ENCODE measurements at places on chromosomes 5 and 9.

DNA sequence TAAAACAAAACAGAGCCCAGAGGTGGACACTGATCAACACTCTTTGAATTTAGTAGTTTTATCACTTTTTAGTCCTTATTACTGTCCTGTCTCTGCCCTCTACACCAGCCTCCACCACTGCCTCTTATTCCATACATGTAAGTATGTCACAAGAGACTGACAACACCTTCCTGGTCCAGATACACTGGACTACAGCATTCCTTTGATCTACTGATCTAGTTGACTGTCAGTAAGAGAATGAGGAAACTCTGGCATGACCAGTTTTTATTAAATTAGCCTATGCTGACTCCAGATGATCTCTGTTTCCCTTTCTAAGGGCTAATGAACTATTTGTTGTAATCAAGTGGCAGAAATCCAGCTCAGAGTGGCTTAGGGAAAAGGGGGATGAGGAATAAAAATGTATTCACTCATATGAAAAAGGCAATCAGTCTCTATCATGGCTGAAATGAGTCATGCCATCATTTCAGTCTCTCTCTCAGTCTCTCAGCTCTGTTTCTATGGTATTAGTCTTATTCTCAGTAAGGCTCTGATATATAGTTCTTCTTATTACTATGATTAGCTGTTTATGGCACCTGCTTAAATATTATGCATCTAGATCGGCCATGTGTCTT lies 5.5 kb downstream of the ARHGEF37 start:
- no peak for DNase-seq

DNA sequence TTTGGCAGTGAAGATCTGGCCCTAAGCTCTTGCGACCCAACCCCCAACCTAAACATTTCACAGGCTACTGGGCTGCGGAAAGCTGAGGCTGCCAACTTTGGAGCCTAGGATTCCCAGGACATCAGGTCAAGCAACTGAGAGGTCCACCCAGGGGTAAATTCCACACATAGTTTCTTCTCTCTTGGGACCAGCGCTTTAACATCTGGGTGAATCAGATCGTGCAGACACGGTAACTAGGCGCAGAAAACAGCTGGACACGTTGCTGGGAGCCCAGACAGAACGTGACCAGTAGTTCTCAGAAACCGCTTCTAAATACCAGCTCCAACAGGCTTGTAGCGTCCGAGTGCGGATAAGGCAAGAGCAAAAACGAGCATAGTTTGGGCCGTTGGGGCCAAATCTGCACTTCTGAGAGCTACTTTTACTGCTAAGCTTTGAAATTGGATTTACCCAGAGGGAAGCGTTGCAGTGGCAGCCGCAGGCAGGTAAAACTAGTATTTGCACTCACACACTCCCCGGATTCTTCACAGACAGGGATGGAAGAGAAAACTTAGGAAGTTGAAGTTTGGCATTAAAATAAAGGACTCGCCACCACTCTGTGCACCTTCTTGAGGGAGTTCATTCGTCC lies 11.8 kb downstream of the ITGA1 start:
- peak; percentile 98 for DNase-seq

DNA sequence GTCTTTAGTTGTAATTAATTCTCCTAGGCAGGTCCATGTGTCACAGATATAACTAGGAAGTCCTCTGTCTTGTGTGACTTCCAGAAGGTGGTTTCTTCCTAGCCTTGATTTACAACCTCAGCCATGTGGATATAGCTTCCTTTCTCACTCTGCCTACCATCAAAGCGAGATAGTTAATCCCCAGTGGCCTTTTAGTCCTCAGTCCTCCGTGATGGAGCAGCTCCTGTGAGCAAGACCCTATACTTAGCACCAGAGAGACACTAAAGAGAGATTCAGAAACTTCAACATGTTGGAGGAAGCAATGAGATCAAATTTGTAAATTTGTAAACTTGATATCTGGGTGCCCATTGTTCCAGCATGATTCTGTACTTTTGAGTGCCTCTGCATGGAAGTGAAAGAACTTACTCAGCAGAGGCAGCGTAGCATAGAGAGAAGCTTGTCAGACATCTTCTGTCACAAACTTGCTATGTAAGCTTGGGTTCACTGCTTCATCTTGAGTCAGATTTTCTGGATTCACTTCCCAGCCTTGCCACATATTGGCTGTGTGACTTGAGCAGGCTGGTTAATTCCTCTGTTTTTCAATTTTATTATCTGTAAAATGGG lies 170.2 kb upstream of the NR3C1 start:
- DNase-seq = no peak

GRCh38 chr5:168469816-168470215 lies 16.5 kb upstream of the RARS1 start:
- no peak for DNase-seq

GRCh38 chr5:160395111-160395510 lies 4.7 kb downstream of the FAM200C start:
- no peak for DNase-seq

DNA sequence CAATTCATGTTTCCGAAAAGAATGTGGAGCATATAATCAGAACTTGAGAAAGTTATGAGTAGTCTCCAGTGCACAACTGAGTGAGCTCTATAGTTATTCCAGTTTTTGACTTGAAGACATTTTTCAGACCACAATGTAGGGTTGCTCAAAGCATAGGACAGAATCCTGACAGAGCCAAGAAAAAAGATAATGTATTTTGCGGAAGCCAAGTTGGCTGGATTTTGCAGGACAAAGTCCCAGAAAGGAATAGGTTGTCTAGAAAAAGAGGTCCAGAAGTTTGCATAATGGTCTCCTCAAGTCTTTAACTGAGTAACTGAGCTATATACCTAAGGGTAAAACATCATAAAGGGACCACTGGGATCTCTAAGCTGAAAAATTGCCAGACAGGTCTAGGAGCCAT lies 1028.0 kb downstream of the TAF11L14 start:
- DNase-seq = no peak

DNA sequence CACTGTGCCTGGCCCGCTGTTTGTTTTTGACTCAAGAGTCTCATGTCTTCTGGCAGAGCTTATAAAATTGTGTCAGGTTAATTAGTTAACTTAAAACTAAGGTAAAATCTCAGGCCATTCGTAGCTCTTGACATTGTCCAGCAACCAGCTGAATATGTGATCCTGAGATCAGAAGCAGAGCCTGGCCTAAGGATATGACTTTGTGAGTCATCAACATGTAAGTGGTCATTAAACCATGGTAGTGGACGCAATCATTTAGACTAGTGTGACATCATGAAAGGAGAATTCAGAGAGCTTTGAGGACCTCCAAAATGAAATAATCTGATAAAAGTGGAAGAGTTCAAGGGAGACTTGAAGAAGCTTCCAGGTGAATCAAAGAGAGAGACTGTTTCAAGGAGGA lies 23.3 kb downstream of the SPZ1 start:
- no peak for DNase-seq

GRCh38 chr5:64229163-64229774 lies 63.6 kb downstream of the RNF180 start:
- peak; percentile 65 for DNase-seq

GRCh38 chr5:87190687-87191086 lies 77.0 kb upstream of the RASA1 start:
- DNase-seq = no peak

DNA sequence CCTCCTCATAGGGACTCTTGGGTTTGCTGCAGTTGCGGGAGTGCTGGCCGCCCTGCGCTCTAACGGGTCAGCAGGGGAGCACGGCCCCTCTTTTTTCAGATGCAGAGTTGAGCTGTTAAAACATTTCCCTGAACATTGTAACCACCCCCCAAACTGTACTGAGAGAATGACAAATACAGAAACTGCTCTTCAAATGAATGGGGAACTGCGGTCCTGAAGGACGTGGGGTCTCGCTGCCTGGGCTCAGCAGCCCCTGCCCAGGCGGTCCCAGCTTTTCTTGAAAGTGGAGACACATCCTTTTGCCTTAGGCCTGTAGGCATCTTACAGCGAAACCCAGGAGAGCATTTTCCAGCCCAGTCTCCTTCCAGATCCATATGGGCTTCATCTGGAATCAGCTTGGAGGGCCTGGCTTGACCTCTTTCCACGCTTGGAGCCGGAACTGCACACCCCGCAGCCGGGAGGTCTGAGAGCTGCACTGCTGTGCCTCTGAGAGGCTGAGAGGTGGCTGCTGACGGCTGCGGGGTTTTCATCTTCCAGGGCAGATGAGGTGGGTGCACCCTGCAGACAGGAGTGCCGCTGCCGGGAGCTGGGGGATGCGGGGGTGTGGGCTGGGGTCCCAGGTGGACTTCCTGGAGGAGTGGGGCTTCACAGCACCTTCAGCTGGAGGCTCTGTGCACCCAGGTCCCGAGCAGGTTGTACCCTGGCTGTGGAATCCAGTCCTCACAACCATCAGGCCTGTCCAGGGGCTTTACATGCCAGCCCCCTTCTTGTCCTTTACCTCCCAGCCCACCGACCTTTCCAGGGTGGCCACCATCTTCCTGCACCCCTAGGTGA lies 1.2 kb upstream of the AGPAT2 start:
- DNase-seq = no peak
